Stimulated activated naive B cell treated with anti-CD40 and anti-IgM and Interleukin-4, amounts not matched to agents 10 μg/mL and 1 μg/mL and 100 μg/mL, for 72 hours (primary cell): ENCODE measurements at places on chromosomes 12 and 14.

DNA sequence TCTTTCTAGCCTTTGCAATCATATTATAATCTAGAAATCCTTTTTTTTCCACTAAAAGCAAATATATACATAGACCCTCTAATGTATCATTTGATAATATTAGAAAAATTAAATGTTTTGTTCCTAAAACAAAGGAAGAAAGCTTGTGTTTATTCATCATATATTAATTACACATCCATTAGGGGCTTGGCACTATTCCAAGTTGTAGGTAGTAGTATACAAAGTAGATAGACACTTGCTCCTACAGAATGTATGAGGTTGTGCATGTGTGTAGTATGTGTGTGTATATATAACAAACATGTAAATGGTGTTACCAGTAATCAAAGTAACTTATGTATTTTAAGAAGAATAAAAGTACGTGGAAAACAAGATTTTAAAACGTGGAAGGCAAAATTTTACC lies 15.0 kb upstream of the KCNMB4 start:
- no peak for DNase-seq

GRCh38 chr12:122399592-122400373 lies 22.7 kb downstream of the CLIP1 start:
- no peak for DNase-seq

GRCh38 chr12:45779936-45780335 lies 50.4 kb downstream of the ARID2 start:
- no peak for DNase-seq

GRCh38 chr14:83520837-83521236 lies 1987.2 kb upstream of the SEL1L start:
- DNase-seq: no peak

- DNase-seq: no peak
Observed at GRCh38 chr14:90796329-90796728, 19.9 kb downstream of the TTC7B start.

GRCh38 chr12:116609319-116610114 lies 50.3 kb downstream of the MAP1LC3B2 start:
- DNase-seq: no peak
